Heart left ventricle (tissue), 16 donors: ENCODE measurements at places on chromosomes 16 and 17. TPM values are rescaled to one million over a fixed set of nuclear protein-coding genes. Genes with fewer than 3 reads are reported as not detected.

DNA sequence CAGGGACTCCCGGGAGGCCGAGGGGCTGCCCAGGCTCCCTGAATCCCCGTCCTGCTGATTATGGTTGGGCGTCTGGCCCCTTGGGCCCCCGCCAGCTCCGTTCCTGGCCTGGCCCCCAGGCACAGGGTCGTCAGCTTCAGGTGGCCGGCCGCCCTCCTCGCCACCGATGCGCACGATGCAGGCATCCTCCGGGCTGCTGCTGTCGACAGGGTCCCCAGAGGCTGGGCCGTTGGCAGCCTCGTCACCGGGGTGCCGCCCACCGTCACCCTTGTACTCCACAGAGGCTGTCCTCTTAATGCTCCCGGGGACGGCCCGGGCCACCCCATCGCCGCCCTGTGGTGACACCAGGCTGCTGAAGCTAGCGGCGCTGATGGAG, 60.4 kb downstream of the PRMT7 start:
- H3K27me3 ChIP-seq = no peaks in the 10 kb centered on the region
- peak; percentile 54 for DNase-seq
- no peak overlapping the region for H3K4me3 ChIP-seq
- no peak overlapping the region for H3K27ac ChIP-seq
- H3K36me3 ChIP-seq = no peaks in the 10 kb centered on the region
- peaks cover 23% of the 10 kb centered on the region for H3K4me1 ChIP-seq

DNA sequence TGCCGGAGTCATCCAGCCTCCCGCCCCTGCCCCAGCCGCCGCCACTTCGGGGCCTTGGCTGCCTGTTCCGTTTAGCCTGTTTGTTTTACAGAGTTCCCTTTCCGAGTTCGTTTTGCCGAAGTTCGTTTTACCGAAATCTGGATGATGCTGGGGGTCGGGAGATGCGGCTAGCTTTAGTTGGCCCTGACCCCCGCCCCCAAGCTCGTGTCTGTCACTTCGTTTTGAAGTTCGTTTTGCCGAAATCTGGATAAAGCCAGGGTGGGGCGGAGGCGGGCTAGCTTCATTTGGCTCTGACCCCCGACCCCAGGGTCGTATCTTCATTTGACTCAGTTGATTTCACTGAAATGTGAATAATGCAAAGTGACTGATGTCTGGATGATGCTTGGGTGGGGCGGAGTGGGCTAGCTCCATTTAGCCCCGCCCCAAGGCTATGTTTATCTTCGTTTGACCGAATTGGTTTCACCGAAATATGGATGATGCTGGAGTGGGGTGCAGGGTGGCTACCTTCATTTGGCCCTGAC, 591 bp downstream of the PSMD7 start:
- peak overlapping the region; percentile 71 for H3K4me3 ChIP-seq
- no peaks in the 10 kb centered on the region for H3K27me3 ChIP-seq
- H3K4me1 ChIP-seq = peaks cover 13% of the 10 kb centered on the region
- DNase-seq = no peak

- H3K36me3 ChIP-seq = no peaks in the 10 kb centered on the region
- peak; percentile 85 for DNase-seq
- no peaks in the 10 kb centered on the region for H3K27me3 ChIP-seq
These were observed 54.9 kb downstream of the SREBF1 start for GRCh38 chr17:17781591-17782496.

- H3K36me3 ChIP-seq = no peaks in the 10 kb centered on the region
- H3K27ac ChIP-seq = no peak overlapping the region
- H3K4me1 ChIP-seq = no peaks in the 10 kb centered on the region
- no peaks in the 10 kb centered on the region for H3K27me3 ChIP-seq
These were observed 270.1 kb downstream of the SOX9 start for GRCh38 chr17:72390675-72391508.

DNA sequence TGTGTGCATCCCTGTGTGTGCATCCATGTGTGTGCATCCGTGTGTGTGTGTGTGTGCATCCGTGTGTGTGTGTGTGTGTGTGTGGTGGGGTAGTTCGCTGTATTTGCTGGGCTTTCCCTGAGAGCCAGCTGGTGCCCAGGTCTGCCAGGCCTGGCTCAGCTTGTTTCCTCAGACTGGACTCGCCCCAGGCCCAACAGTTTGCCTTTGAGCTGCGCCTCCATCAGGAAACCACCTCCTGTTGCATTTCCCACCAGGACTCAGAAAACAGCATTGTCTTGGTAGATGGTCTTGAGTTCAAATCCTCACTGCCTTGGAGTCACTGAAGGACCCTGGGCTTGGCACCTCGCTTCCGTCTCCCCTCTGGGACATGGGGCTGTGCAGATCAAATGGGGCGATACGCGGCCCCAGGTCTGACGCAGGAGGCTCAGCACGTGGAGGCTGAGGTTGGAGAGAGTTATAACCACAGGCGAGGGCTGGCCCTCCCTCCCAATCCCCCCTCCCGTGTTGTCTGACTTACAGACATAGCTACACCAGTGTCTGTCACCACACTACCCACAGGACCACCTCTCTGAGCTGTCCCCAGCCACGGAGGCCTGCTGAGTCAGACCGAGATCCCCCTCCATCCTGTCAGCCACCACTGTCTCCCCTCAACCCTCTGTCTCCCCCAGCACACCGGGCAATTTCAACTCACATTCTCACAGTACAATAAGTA, 4.7 kb downstream of the ITGAE start:
- H3K27me3 ChIP-seq = no peaks in the 10 kb centered on the region
- no peaks in the 10 kb centered on the region for H3K4me1 ChIP-seq
- no peaks in the 10 kb centered on the region for H3K36me3 ChIP-seq
- no peak for DNase-seq
- no peak overlapping the region for H3K27ac ChIP-seq
- H3K4me3 ChIP-seq = no peak overlapping the region

DNA sequence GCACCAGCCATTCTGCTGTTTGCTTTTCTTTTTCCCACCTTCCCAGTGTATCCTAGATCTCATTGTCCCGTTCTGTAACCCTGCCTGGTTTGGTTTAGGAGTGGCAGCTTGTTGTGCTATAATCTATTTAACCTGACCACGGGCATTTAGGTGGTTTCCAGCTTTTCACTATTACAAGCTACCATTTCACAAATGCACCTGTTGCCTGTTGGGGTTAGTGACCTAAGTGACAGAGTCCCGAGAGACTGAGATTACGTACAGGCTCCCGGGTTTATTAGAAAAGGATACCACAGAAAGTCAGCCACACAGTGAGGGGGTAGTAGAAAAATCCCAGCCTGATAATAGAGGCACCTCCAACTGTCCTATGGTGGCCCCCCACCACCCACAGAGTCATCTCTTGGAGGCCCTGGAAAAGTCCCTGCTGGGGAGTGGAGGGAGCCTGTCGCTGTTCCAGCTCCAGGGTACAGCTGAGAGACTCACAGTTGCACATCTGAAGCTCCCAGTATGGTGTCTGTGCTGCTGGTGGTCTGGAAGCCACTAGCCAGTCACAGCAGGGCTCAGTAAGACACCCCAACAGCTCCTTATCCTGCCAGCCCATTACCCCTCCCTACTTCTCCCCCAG, 21.2 kb downstream of the CLEC16A start:
- peaks cover 34% of the 10 kb centered on the region for H3K36me3 ChIP-seq
- no peaks in the 10 kb centered on the region for H3K27me3 ChIP-seq
- DNase-seq = no peak
- H3K27ac ChIP-seq = no peak overlapping the region

- no peak overlapping the region for H3K4me3 ChIP-seq
- H3K36me3 ChIP-seq = no peaks in the 10 kb centered on the region
- no peaks in the 10 kb centered on the region for H3K27me3 ChIP-seq
These were observed 368.6 kb downstream of the SHISA9 start for GRCh38 chr16:13269905-13270528.

- H3K27me3 ChIP-seq = no peaks in the 10 kb centered on the region
- no peaks in the 10 kb centered on the region for H3K36me3 ChIP-seq
- H3K4me3 ChIP-seq = no peak overlapping the region
- no peak for DNase-seq
- no peak overlapping the region for H3K27ac ChIP-seq
These were observed 10.3 kb upstream of the SLC52A1 start for GRCh38 chr17:5045496-5045895.

- DNase-seq = no peak
- no peak overlapping the region for H3K27ac ChIP-seq
- H3K36me3 ChIP-seq = no peaks in the 10 kb centered on the region
- H3K4me3 ChIP-seq = no peak overlapping the region
- H3K27me3 ChIP-seq = no peaks in the 10 kb centered on the region
- H3K4me1 ChIP-seq = peaks cover 2% of the 10 kb centered on the region
These were observed 9.8 kb downstream of the ADAM11 start for GRCh38 chr17:44768505-44769142.

DNA sequence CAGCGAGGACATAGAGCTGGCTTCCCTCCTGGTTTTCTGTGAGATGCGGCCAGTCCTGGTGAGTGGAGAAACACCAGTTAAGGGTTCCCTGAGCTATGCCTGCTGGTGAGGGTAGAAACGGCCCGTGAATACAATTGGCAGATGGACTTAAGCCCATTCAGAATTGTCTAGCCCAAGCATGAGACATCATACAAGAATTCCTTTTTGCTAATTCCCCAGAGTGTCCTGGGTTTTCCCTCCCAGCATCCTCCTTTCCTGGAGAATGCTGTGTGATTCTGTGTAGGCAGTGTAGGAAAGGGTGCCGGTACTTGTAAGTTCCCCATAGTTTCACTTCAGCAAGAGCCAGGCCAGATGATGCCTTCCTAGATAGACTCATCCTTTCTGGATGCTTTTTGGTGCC, 65.1 kb downstream of the SDR42E1 start:
- H3K4me1 ChIP-seq = no peaks in the 10 kb centered on the region
- DNase-seq = no peak
- no peak overlapping the region for H3K4me3 ChIP-seq
- H3K36me3 ChIP-seq = peaks cover 16% of the 10 kb centered on the region
- no peaks in the 10 kb centered on the region for H3K27me3 ChIP-seq
- H3K27ac ChIP-seq = no peak overlapping the region

DNA sequence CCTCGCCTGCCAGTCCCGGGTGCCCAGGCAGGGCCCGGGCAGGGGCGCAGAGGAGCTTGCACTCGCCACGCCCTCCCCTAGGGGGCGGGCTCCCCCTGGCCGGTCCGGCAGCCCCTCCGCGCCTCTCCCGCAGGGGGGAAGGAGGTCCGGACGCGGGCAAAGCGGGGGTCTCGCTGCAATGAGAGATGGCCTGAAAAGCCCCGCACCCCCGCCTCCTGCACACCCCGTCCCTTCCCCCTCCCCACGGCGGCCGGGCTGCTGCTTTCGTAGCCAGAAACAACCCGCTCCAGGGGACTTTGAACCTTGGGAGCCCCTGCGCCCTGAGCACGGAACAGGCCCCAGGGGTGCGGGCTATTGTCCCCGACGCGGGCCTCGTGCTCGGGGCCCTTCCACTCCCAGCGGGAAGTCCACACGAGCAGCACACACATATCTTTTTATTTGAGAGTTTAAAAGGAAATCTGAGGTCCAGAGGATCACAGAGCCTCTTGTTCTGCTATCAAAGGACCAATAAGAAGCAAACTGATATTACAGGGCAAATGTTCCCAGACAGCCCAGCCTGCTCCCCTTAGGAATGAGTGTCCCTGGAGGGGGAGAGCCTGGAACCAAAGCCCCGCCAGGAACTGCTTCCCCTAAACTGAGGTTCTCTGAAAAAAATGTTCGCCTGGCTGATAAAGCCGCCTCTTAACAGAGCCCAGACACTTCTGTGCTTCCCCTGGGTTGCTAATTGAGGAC, 5.8 kb upstream of the CBX4 start:
- no peaks in the 10 kb centered on the region for H3K36me3 ChIP-seq
- H3K27me3 ChIP-seq = peaks cover 40% of the 10 kb centered on the region
- H3K4me1 ChIP-seq = peaks cover 61% of the 10 kb centered on the region
- H3K27ac ChIP-seq = no peak overlapping the region
- DNase-seq = no peak

GRCh38 chr17:77286641-77287431, 146.1 kb downstream of the SEC14L1 start:
- no peaks in the 10 kb centered on the region for H3K36me3 ChIP-seq
- DNase-seq = peak; percentile 45
- peaks cover 15% of the 10 kb centered on the region for H3K4me1 ChIP-seq
- H3K4me3 ChIP-seq = no peak overlapping the region
- peak overlapping the region; percentile 83 for H3K27ac ChIP-seq

- no peak for DNase-seq
- no peak overlapping the region for H3K27ac ChIP-seq
- H3K36me3 ChIP-seq = no peaks in the 10 kb centered on the region
- no peak overlapping the region for H3K4me3 ChIP-seq
These were observed 16.4 kb downstream of the CDH13 start for GRCh38 chr16:82643136-82643535.

DNA sequence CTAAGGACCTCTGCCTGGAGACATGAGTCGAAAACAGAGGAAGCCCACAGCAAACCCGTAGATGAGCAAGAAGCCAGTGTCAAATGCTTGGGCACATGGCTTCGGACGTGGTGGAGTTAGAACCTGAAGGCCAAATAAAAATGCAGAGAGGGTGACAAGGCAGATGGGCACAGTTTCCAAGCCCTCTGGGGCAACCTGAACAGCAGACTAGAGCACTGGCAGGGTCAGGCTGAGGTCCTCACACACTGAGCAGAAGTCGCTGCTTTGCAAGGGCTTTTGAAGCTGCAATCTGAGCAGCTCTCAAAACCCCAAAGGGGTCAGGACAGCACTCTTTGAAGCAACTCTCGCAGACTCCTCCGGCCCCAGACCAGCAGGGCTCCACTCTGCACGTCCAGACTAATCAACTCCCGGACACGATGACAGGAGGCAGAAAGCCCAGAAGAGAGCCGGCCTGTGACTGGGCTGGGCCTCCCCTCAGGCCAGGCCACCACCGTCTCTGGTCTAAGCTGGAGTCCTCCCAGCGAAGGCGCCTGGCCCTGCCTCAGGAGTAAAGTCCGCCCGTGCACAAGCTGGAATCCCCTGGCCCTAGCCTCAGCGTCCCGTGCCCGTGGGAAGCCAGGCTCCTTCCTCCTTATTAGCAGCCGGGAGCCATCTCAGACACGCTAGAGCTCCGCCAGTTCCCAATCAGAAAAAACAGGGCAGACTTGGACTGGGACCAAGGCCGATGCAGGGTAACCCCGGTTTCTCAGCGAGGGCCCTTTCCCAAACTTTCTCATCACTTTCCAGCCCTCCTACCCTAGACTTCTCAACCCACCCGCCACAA, 924 bp downstream of the SMARCD2 start:
- H3K36me3 ChIP-seq = no peaks in the 10 kb centered on the region
- no peaks in the 10 kb centered on the region for H3K27me3 ChIP-seq
- H3K4me3 ChIP-seq = peak overlapping the region; percentile 99
- peak overlapping the region; percentile 84 for H3K27ac ChIP-seq
- peaks cover 21% of the 10 kb centered on the region for H3K4me1 ChIP-seq

DNA sequence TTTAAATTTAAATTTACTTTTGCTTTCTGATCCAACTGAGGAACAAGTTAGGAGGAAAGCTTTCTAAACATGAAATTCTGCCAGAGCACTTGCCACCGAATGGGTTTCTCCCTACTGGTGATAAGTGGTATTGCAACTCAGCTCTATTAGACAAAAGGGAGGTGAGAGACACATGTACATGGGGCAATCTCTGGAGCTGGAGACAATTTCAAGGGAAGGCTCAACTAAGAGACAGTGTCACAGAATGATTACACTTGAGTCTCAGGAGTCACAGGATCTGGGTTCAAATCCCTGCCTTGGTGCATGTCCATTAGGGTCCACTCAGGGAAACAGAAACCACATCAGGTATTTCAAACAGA, 37.4 kb downstream of the SOCS1 start:
- H3K36me3 ChIP-seq = no peaks in the 10 kb centered on the region
- no peaks in the 10 kb centered on the region for H3K4me1 ChIP-seq
- no peak overlapping the region for H3K27ac ChIP-seq
- no peak for DNase-seq
- H3K4me3 ChIP-seq = no peak overlapping the region
- H3K27me3 ChIP-seq = no peaks in the 10 kb centered on the region

The C17orf67 gene
- total RNA-seq = 0.48 TPM

The TBC1D3E gene
- total RNA-seq = not detected

The PERCC1 gene
- not detected for total RNA-seq

The TSR1 gene
- total RNA-seq = 23.6 TPM

The ADAM11 gene
- 7.2 TPM for total RNA-seq

The PRSS21 gene
- not detected for total RNA-seq

The CASKIN1 gene
- total RNA-seq = 2.0 TPM

The MYOCD gene
- total RNA-seq = 57.1 TPM

The DBF4B gene
- total RNA-seq = 4.3 TPM

The CFAP52 gene
- not detected for total RNA-seq
